ENCODE measurements at places on chromosomes 4 and X.

- no peak for DNase-seq
Observed at GRCh38 chr4:129966175-129966574, 870.2 kb downstream of the C4orf33 start.

GRCh38 chr4:81131066-81131465 lies 84.0 kb downstream of the PRKG2 start:
- no peak for DNase-seq

GRCh38 chr4:113411496-113411938 lies 350.0 kb downstream of the CAMK2D start:
- DNase-seq: no peak

GRCh38 chr4:103892586-103892985 lies 172.8 kb upstream of the TACR3 start:
- no peak for DNase-seq

GRCh38 chr4:151921811-151922210 lies 161.0 kb upstream of the GATB start:
- DNase-seq: no peak

DNA sequence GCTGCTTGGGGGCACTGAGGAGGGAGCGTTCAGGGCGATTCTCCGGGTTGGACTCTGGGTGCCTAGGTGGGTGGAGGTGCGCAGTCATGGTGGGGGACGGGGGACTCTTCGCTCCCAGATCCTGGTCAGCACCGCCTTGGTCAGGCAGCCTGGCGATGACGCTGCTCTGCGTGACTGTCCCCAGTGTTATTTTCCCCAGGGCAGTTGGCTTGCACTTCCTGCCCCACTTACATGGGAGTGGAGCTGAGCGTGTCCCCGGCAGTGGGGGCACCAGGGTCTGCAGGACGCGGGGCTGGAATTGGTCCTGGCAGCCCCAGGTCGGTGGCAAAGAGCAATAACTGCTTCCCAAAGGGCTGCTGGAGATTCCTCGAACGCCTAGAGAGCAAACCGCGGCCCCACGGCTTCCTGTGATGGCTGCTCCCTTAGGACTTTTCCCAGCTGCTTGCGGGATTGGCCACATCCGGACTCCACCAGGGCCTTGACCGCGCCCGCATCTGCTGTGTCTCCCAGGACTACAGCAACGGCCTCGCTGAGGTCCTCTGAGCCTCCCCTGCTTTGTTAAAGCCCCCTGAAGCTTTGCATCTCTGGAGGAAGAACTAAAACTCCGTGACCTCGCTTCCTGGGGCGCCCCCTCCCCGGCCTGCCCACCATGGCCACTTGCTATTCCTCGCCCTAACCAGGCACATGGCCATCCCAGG lies 35.3 kb upstream of the GPR78 start:
- DNase-seq: no peak

Data from NCI-H2081 treated with DMSO at 0.1 percent for 48 hours (cell line).